ENCODE measurements at places on chromosomes 7 and 10. TPM values are rescaled to one million over a fixed set of nuclear protein-coding genes. Genes with fewer than 3 reads are reported as not detected.

- peak; percentile 76 for DNase-seq
These were observed 1002.9 kb upstream of the KCND2 start for GRCh38 chr7:119270045-119270464.

DNA sequence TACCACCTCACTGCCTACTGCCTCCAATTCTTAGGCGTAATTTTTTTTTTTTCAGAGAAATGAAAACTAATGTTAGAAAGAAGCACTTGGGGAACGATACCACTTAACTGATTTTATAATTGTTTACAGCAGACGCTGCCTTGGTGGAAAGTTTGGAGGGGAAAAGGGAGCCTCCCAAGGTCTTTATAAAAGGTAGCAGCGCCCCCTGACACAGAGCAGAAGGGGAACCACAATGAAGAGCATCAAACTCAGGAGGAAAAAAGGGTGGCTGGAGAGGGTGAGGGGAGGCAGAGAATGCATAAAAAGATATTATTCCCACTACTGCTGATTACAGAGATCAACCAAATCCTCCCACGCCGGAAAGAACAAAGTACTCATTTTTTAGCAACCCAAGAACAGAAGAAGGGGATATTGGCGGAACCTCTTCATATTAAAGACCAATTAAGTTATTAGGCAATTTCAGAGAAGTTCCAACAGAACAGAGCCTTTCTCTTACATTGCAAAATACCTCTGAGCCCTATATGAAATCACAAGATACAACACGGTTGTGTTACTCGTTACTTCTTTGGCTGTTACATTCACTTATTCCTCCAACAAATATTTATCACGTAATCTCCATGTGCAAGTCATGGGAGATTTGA lies 135.8 kb downstream of the TEX36 start:
- DNase-seq = no peak

DNA sequence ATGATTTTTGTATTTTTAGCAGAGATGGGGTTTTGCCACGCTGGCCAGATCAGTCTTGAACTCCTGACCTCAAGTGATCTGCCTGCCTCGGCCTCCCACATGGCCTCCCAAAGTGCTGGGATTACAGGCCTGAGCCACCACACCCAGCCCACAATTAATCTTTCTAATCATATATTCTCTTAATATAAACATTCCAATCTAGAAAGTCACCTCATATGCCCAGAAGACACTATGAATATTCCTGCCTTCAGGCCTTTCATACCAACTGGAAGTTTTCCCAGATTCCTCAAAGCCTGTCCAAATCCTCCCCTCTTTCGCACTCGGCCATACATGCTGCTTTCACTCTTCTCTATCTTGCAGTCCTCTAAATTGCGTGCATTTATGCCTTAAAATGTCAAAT lies 32.6 kb downstream of the PDZD8 start:
- DNase-seq = no peak

DNA sequence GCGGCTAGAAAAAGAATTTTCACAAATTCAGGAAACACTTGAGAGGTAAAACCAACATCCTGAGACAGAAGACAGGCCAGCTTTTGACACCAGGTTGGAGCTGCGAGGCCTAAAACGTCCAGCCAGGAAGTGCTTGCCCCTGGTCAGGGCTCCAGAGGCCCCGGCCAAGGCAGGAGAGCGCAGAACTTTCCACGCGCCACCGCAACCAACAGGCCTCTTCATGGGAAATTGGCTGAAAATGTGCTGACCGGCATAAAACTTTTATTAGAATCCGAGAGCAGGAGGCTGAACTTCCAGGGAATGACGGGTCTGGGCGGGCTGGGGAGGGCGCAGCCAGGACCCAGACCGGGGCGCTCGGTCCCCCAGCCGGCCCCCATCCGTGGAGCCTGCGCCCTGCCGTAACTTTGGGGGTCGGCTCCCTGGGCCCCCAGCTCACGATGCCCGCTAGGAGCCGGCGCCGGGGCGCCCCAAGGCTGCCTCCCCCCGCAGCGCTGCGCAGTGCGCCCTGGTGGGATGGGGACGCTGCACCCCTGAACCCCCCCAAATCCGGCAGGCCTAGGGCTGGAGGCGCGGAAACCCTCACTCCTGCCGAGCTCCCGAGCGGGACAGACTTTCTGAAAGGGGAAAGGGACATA lies 414.0 kb upstream of the MKI67 start:
- no peak for DNase-seq

GRCh38 chr10:78359640-78360091 lies 326.0 kb downstream of the RPS24 start:
- DNase-seq = no peak

DNA sequence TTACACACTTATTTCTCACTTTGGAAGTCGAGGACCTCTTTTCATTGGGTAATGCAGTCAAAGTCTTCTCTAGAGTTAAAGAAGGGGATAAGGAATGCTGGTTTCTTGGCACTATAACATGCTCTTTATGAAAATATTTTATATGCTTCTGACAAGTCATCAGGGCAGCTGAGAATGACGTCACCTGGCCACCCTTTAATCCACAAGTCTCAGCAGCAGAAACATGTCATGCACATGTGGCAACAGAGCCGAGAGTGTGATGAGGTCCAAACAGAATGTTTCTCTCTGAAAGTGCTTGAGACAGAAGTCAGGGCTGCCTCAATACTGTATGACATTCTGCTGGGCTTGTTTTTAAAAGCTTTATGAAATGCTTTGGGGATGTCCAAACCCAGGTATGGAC lies 63.5 kb upstream of the C10orf90 start:
- no peak for DNase-seq

DNA sequence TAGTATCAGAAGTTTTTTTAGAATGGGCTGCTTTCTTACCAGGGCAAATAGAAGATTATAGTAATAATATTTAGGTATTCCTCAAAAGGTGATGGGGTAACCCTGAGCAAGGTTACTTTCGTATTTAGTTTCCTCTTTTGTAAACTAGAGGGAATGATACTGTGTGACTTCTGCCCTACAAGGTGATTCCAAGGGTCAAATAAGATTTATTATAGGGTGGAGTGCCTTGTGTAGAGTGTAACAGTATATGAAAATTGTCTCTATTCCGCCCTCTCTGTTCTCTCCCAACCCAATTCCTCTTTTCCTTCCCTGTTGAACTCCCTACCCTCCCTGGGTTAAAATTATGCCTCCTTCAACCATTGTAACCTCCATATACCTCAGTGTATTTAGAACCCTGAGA lies 5.3 kb downstream of the SLC35G1 start:
- DNase-seq = no peak

GRCh38 chr10:60957667-60958221 lies 13.8 kb upstream of the RHOBTB1 start:
- no peak for DNase-seq

DNA sequence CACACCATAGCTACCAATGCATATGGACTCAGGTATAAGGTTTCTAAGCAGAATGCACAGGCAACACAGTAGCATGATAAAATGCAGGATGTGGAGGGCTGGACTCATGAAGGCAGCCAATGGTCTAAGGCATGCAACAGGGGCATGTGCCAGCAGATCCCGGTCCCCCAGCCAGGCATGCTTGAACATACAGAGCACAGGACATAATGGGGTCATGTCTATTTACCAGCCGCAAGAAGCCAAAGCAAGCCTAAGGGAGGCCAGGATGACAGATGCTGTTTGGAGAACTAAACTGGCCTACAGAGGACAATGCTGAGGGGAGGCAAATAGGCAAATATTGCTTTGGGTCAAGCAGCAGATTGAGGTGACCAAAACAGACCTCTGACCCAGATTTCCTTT lies 60.0 kb upstream of the PDLIM1 start:
- DNase-seq = no peak

DNA sequence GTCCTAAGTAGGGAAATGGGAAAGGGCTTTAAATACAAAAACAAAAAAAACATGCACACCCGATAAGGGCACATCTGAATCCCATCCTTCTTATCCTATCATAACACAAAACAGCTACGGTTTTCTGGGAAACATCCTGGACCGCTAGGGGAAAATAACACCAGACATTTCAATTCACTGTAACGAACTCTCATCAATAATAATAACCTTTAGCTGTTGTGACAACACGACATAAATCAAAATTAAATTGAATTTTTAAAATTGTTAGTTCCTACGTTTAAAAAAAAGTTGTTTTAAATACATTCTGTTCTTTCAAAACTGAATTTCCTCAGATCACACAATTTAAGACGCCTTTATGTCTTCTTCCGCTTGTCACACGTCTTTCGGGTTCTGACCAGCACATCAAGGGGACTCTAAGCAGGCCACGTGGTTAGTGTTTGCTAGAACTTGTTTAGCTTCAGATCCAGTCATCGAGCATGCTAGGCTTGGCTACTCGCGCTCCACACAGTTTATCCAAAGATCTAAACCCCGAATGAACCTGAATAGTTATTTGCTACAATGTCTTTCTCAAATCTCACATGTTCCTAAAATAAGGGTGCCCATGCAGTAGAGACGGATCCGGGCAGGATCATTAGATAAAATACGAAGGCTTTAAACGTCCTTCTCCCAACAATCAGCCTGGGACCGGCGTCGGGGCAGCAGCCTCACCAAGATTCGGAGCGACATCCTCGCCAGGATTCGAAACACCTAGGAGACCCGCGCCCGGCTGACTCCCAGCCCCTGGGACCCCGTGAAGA lies 839 bp downstream of the IKZF5 start:
- DNase-seq = peak; percentile 76

DNA sequence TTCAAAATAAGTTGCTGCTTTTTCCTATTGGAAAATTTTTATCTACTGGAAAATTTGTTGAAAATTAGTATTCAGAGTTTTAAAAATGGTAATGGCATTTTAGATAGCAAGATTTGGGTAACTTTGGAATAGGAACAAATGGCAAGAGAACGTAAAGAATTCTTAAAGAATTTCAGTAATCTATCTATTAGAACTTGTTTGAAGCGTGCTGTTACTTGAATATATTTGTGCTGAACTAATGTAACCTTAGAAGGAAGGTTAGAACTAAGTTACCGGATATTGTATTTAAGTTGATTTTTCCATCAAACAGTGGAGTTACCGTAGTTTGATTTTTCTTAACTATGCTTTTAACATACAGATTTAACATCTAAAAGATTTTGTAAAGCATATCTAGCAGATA lies 25.9 kb downstream of the SEPTIN7 start:
- no peak for DNase-seq

DNA sequence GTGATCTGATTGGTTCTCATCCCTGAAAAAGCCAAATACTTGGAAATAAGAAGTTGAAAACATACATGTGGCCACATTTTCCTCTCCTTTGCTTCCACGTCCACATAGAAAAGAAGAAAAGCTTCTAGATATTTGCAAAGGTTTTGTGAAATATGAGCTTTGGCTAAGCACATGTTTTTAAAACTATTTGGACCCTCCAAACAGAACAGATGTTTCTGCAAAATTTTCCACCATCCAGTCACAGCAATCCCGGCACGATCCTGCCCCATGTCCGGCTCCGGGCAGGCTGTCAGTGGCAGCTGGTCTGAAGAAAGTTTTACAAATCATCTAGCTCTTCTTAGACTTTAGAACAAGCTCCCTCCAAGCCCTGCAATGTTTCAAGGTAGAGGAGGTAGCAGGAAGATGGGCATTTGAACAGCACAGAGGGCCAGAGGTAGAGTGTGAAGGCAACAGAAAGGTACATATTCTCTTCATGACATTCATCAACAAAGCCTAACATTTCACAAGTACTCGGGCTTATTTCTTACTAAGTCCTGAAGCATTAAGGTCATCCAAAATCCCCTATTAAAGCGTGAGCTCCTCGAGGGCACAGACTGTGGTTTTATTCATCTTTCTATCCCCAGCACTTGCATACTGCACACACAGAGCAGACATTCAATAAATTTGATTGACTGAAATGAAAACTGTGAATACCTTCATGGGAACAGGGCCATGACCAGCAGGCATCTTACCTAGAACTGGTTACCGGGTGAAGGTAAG lies 110.1 kb downstream of the JAZF1 start:
- no peak for DNase-seq

- DNase-seq = no peak
These were observed 224.7 kb downstream of the LHFPL3 start for GRCh38 chr7:104553074-104553473.

- DNase-seq = no peak
These were observed 21.4 kb downstream of the POT1 start for GRCh38 chr7:124908259-124908658.

DNA sequence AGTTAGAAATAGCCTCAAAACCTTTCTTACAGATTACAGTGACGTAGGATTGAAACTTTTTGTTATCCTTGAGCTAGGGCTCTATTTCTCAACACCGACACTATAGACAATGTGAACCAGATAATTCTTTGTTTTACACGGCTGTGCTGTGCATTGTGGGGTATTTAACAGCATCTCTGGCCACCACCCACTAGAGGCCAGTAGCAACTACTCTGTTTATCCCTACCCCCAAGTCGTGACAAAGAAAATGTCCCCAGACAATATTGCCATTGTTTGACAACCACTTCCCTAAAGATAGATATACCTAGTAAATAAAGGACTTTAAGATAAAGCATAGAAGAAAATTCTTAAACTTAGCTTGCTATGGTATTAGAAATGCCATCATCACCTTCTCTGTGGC lies 359.6 kb downstream of the ARL4A start:
- no peak for DNase-seq

Gene NPC1L1
- total RNA-seq = 0.13 TPM

Gene ATG9B
- total RNA-seq = 1.0 TPM

Gene TMEM213
- total RNA-seq = not detected

Gene PRLHR
- not detected for total RNA-seq
